ENCODE measurements at places on chromosomes 1 and 21.

DNA sequence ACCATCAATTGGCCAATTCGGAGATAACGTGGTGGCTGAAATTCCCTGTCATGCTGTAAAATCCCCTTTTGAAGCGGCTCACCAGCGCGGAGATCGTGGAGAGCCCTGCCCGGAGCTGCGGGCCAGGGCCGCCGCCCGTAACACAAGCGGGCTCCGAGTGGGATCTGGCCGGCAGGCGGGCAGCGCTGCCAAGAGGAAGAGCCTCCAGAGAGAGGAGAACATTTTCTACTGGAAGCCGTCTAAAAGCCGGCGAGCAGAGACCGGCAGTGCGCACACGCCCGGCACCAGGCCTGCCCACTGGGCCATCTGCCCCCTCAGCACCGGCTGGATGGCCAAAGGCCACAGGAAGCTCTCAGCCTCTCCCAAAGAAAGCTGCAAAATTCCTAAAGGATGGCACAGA is 15.5 kb downstream of the SSBP3 start:
- no peak for DNase-seq

DNA sequence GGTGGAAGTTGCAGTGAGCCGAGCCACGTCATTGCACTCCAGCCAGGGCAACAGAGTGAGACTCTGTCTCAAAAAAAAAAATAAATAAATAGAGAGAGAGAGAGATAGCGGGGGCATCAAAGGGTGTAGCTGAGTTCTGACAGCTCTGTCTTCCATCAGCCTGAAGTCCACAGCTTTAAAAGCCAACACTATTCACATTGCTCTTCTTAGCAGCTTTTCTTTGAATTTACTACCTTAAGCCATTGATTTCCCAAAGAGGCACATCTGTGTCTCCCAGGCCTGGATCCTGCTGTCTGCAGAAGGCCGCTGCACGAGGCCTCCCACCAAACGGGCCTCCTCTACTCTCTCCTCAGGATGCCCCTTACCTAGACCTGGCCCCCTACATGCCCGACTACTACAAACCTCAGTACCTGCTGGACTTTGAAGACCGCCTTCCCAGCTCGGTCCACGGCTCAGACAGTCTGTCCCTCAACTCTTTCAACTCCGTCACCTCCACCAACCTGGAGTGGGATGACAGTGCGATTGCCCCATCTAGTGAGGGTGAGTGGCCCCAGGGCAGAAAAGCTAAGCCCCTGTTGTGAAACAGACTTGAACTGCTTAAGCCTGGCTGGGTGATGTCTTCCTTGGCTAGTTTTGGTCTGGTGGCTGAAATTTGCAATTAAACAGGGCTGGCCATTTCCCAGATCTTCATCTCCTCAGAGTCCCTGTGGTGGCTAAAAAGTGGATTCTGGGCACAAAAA is 16.5 kb upstream of the SLC25A34 start:
- DNase-seq = no peak

DNA sequence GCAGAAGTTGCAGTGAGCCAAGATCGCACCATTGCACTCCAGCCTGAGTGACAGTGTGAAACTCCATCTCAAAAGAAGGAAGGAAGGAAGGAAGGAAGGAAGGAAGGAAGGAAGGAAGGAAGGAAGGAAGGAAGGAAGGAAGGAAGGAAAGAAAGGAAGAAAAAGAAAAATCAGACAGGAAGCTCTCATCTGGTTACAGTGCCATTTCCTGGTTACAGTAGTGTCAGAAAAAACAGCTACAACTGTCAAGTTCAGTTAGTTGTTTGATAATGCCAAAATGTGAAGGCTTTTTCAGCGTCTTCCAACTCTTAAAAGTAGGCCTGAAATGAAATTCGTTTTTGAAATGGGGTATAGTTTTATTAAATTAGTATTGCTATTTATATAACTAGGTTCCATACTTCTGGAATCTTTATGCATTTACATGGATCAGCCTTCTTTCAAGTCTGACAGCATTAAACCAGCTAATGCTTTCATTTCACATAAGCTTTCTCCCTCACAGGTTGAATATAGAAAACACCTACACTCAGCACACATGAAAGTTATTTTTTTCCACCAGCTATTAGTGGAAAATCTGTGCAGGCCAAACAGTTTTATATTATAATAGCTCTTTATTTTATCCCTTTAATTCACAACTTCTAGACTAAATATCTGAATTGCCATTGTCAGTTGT is 21.2 kb downstream of the PTPN22 start:
- no peak for DNase-seq

GRCh38 chr1:78722521-78722920 is 72.9 kb downstream of the IFI44 start:
- no peak for DNase-seq

- DNase-seq = no peak
Measured at GRCh38 chr1:39061951-39062350, 35.8 kb downstream of the NDUFS5 start.

DNA sequence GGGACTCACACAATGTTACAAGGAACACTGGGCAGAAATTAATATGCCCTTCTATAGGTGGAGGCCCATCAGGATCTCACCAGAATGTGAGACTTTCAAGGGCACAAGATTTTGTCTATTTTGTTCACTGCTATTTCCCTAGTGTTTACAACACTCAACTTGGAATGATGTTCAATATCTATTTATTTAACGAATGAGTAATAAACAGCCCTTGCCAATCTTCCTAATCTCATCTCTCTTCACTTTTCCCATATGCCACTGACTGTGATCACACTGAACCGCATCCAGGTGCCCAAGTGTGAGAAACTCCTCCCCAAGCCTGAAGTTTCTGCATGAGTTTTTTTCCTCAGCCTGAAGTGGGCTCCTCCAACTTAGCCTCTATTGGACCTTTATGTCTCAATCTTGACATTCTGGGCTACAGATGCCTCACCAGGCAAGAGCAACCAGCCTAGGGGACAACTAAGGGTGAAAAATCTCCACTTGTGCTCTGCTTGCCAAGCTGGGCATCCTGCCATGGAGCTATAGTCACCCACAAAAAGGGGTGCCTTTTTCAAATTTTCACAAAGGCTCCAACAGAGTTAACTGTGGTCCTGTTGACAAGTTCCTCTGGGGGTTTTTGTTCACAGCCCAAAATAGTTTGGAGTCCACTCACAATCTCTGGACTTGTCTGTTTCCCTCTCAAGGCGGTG is 105.6 kb downstream of the PLPP3 start:
- DNase-seq = no peak

DNA sequence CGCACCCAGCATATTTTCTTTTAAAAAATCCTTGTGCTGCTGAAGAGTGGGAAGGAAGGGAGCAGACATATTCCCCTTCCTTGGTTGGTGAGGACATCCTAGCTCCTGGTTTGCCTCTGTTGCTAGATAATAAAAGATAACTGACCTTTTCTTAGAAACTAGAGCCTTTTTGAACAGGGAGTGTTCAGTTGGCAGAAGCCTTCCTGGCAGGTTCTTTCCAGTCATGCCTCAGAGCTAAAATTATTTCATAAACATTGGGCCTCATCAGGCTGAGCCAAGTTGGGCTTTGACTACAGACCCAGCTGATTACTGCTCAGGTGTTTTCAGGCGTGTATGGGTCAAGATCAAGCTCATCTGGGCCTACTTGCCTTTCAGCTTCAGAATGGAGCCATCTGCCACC is 22.7 kb upstream of the SH3BGRL3 start:
- DNase-seq = no peak

- no peak for DNase-seq
Measured at GRCh38 chr21:45932922-45933502, 48.6 kb upstream of the COL6A1 start.

GRCh38 chr1:204042516-204042915 is 30.4 kb upstream of the SOX13 start:
- no peak for DNase-seq

DNA sequence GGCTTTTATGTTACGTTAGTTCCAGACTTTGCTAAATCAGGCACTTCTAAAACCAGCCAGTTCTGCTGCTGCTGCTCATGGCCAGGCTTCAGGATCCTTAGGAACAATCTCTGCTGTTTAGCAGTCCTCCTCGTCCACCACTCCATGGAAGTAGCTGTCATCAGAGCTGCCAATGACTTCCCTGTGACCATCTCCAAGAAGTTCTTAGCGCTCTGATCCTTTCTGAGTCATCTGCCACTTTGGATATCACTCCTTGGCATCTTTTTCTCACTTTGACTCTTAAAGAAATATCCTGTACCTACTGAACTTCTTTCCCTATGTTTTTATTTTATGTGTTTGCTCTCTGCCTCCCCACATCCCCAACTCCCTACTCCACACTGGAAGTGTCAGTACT is 14.7 kb upstream of the IRF2BP2 start:
- DNase-seq = no peak

- DNase-seq = no peak
Measured at GRCh38 chr1:161198194-161198896, 509 bp downstream of the ADAMTS4 start.

GRCh38 chr1:229597877-229598276 is 28.0 kb downstream of the TAF5L start:
- DNase-seq = no peak

DNA sequence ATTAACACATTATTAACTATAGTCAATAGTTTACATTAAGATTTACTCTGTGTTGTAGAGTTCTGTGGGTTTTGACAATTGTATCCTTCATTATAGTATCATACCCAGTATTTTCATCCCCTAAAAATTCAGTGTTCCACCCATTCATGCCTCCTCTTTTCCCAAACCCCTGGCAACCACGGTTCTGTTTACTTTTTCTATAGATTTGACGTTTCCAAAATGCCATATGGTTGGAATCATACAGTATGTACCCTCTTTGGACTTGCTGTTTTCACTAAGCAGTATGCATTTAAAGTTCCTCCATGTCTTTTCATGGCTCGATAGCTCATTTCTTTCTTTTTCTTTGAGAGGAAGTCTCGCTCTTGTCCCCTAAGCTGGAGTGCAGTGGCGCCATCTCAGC is 109.5 kb downstream of the LAMC2 start:
- DNase-seq = no peak

DNA sequence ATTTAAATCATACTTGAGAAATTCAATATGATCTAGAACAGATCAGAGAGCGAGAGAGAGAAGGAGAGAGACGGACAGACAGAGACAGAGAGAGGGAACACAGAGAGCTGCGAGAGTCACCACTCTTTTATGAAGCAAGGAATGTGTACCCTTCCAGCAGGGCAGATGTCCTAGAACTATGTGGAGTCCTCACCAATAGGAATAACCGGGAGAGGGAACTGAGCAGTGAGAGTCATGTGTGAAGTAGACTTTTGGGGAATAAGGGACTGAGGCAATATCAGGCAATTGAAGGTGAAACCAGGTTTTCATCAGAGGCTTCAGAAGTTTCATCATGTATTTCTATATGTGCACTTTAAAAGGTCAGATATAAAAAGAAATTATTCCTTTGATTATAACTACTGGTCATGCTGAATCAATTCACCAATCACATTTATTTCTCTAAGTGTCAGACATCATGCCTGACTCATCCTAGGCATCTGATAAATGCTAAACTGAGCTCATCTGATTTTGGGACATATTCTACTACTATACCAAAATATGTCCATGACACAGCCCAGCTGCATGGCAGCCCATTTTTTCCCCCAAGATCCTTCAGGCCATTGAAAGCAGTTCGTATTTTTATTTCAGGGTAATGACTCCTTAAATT is 22.4 kb downstream of the VTCN1 start:
- DNase-seq = no peak

DNA sequence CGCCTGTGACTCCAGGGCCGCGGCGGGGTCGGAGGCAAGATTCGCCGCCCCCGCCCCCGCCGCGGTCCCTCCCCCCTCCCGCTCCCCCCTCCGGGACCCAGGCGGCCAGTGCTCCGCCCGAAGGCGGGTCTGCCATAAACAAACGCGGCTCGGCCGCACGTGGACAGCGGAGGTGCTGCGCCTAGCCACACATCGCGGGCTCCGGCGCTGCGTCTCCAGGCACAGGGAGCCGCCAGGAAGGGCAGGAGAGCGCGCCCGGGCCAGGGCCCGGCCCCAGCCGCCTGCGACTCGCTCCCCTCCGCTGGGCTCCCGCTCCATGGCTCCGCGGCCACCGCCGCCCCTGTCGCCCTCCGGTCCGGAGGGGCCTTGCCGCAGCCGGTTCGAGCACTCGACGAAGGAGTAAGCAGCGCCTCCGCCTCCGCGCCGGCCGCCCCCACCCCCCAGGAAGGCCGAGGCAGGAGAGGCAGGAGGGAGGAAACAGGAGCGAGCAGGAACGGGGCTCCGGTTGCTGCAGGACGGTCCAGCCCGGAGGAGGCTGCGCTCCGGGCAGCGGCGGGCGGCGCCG is at the start of gene SIM2:
TSS of gene SIM2 (plus strand) at position 135 of the 565 bp plus-strand sequence. CDS start 632 bp downstream, outside the sequence.
- DNase-seq = no peak

GRCh38 chr21:45873418-45873817 is 108.2 kb upstream of the COL6A1 start:
- no peak for DNase-seq

DNA sequence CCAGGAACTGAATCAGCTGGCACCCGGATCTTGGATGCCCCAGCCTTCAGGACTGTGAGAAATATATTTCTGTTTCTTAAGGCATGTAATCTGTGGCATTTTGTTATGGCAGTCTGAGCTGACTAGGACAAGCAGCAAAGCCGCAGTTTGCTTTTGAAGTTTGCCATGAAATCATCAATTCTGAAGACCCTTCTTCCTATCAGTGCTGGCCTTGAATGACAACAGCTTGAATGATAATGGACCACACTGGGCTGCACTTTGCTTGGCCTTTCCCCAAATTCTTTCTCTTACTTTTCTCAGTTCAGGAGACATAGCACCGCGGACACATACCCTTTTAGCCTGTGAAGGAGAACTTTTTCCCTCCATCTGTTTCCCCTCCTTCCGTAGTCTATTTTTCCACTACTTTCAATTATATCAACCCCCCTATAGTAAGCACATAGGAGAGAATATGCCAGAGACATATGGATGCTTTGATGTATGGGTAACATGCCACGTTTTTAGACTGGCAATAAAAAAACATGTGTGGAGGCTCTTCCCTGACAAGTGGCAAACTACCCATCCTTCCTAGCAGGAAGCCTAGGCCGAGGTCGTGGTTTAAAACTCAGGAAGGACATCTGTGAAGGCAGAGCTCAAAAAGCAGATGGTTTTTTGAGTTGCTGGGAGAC is 42.9 kb downstream of the HLX start:
- no peak for DNase-seq

GRCh38 chr1:19445417-19446342 is 39.7 kb downstream of the CAPZB start:
- DNase-seq = no peak

DNA sequence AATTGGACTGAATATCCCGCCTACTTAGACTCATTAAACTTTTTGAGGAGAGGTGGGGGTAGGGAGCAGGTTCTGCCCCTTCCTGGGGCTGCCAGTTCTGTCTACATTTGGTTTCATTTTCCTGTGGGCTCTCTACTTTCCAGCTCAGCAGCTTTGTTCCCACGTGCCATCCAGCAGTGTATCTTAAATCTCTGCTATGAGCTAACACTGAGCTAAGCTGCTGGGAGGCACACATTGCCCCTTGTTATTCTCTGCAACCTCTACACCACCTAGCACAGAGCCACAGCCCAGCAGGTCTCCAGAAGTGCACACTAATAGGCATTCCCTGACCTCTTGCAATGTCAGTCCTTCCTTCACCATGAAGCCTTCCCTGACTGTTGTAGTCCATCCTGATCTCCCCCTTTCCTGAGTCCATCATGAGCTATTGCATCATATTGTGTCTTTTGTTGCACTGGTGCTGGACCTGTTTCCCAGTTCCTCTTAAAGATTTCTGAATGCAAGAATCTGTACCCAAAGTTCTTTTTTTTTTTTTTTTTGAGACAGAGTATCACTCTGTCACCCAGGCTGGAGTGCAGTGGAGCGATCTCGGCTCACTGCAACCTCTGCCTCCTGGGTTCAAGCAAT is 28.7 kb upstream of the NRDC start:
- DNase-seq = no peak

All from stimulated activated CD4-positive, alpha-beta T cell treated with anti-CD3 and anti-CD28 coated beads, TNF-alpha, amount 100 ng/mL, for 24 hours (primary cell).